CD8-positive, alpha-beta T cell (primary cell): ENCODE measurements at places on chromosomes 5 and 9.

- DNase-seq = no peak
Observed at GRCh38 chr5:80597500-80597899, 27.4 kb upstream of the ANKRD34B start.

- no peak for DNase-seq
Observed at GRCh38 chr5:66074901-66075300, 69.2 kb upstream of the SREK1 start.

- DNase-seq = no peak
Observed at GRCh38 chr5:14743601-14744295, 79.2 kb downstream of the OTULIN start.

GRCh38 chr9:8560560-8561525 is 761.3 kb upstream of the DMAC1 start:
- no peak for DNase-seq

- no peak for DNase-seq
Observed at GRCh38 chr5:58451732-58452565, 7.9 kb downstream of the PLK2 start.

DNA sequence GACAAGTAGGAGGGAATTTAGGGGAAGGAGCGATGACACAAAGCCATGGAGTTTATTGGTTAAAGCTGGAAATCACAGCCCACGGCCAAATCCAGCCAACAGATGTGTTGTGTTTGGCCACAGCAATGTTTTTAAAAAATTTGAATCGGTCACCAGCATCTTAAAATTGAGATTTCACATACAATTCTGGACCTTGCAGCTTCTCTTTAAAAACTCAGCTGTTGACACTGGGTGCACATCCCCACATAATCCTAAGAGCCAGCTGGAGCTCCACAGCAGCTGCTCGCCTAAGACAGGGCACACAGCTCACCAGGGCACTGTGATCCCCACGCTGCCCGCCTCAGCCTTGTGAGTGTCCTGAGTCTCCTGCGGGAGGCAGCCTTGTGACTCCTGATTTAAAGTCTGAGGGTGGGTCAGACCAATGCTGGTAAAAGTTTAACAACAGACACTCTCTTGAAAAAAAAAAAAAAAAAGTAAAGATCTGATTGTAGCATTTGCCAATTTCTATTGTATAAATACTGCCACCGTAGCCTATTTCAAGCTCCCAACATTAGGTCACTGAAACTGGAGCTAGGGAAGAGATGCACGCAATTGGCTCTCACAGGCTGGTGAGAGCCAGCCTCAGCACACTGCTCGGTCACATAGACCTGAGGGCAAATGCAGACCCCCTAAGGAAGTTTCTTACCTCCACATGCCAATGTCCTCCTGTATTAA is 124.8 kb downstream of the HSD17B3 start:
- no peak for DNase-seq

DNA sequence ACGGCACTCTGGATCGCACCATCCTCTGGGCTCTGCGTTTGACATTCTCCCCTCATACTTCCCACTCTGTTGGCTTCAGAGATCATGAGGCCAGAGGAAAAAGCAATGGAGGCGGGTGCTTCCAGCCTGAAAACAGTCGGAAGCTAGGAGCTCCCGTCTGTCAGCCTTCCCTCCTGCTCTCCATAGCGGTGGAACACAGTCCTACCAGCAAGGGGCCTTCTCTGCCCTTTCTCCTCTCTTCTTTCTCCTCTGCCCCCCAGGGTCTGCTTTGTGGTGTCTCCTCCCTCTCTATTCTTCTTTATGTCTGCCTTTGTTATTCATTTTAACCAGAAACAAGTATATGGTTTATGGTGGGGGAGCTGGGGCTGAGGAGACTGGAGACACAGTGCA is 152.5 kb upstream of the NFIB start:
- no peak for DNase-seq

DNA sequence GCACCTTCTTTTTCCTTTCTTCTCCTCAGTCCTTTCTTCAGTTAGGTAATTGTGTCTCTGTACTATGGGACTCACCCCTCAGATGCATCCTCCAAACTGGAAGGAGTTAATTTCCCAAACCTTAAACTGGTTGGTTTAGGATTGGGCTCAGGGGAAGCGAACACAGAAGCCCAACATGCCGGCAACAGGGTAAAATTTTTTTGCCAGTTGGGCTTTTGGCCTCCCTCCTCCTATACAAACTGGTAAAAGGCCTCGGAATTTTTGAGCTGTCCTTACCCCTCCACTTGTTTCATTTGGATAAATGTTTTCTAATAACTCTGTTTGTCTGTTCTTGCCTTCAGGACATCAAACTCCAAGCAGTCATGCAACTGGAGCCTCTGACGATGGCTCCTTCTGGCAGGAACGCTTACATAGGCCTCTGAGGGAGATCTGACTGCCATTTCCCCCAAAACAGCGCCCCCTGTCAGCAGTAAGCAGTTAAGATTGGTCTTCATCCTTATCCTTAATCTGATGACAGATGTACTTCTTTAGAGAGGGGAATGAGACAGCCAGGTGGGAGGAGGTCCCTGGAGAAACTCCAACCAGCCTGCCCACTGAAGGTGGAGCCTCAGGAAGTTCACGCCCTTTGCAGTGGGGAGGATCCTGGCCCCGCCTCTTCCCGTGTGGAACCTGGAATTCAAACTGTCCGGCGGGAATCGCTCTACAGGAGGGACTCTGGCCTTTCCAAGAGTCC is 57.8 kb upstream of the SPINK5 start:
- no peak for DNase-seq

DNA sequence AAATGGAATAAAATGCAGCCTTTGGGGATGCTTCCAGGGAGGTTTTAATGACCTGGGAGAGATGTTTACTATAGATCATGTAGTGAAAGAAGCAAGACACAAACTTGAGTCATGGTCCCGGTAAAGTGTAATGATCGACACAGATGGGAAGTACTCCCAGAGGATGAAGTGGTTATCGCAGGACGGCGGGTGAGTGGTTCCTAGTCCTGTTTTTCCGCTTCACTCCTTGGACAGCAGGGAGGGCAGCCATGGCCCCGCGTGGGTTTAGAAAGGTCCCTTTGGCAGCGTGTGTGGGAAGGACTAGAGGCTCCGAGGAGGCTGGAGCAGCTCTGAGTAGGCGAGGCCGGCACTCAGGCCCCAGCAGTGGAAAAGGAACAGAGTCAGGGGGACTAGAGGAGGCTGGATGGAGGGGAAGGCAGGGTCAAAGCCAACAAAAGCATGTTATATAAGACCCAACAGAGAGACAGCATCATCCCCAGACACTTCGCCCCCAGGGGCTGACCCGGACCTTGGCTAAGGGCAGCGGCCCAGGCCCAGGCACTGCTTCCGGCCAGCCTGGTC is 49.2 kb upstream of the STXBP1 start:
- DNase-seq = no peak

DNA sequence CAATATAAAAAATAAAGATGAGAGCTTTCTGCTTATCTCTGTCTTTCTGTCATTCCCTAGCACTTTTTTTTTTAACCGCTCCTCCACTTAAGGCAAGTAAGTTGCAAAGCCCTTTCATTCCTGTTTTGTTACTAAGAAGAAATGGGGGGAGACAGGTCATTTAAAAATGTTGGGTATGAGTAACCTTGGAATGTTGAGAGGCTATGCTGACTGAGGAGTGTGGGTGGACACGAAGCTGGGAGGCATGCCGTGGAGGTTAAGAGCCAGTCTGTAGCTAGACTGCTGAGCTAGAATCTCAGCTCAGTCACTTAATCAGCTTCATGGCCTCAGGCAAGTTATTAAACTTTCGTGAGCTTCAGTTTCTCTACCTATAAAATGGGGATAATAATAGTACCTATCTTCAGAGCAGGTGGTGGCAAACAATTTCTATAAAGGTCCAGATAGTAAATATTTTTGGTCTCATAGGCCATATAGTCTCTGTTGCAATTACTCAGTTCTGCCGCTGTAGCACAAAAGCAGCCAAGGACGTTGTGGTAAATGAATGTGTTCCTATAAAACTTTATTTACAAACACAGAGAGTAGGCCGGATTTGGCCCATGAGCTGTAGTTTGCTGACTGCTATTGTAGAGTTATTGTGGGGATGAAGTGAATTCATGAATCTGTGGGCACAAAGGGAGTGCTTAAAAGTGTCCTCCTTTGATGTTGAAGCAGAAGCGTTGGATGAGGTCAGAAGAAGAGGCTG is 220.0 kb downstream of the GABBR2 start:
- no peak for DNase-seq

- no peak for DNase-seq
Observed at GRCh38 chr9:131100445-131100844, 4.1 kb downstream of the AIF1L start.

GRCh38 chr5:65742565-65743231 is 20.7 kb downstream of the NLN start:
- DNase-seq = no peak

GRCh38 chr9:106637486-106637885 is 225.5 kb upstream of the ZNF462 start:
- no peak for DNase-seq

GRCh38 chr5:71910741-71911140 is 191.7 kb downstream of the CARTPT start:
- DNase-seq = no peak
